PC-3 (cell line): ENCODE measurements at places on chromosomes 3 and 15. TPM values are rescaled to one million over a fixed set of nuclear protein-coding genes. Genes with fewer than 3 reads are reported as not detected.
A peak's percentile ranks its signal among the peaks of the same experiment; 100 is the strongest.

ALDH1L1 gene
- total RNA-seq: not detected in 2 replicates

CPNE9 gene
- 0.07 TPM in 1 of 2 replicates, not detected in the other for total RNA-seq

ANKRD63 gene
- total RNA-seq: 1.2 and 1.4 TPM in 2 replicates

REC114 gene
- not detected in 2 replicates for total RNA-seq

DZIP1L gene
- 3.8 and 4.9 TPM in 2 replicates for total RNA-seq

MINDY2 gene
- 4.7 and 9.3 TPM in 2 replicates for total RNA-seq

DIPK2A gene
- 28.5 and 31.3 TPM in 2 replicates for total RNA-seq

NEO1 gene
- total RNA-seq: 1.2 and 3.5 TPM in 2 replicates

PGBD4 gene
- total RNA-seq: 1.2 and 2.6 TPM in 2 replicates

TEX9 gene
- total RNA-seq: 2.4 and 3.3 TPM in 2 replicates

SLC28A2 gene
- total RNA-seq: not detected in 2 replicates

TICRR gene
- total RNA-seq: 14.3 and 18.4 TPM in 2 replicates

FBXW12 gene
- total RNA-seq: not detected in 2 replicates

DNA sequence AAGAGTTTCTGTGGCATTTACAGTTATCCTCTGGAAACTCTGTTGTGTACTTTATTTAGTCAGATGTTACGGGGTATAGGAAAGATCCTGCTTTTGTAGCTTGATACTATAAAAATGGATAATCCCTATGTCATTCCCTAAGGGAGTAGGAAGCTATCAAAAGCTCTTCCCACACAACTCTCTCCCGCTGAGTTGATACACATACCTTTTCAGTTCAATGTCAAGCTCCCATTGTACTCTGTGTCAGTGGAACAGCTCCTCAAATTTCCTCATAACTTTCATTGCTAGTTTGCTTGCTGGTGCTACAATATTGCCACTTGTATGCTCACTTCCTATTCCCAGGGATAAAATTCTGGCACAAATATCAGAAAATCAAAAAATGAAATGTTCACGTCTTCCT is 893.3 kb upstream of the GBE1 start:
- no peak for DNase-seq
- no peaks in the 10 kb centered on the region for H3K36me3 ChIP-seq
- no peaks in the 10 kb centered on the region for H3K27me3 ChIP-seq
- no peak overlapping the region for H3K27ac ChIP-seq
- H3K4me3 ChIP-seq: no peak overlapping the region
- H3K4me1 ChIP-seq: no peaks in the 10 kb centered on the region

- H3K36me3 ChIP-seq: no peaks in the 10 kb centered on the region
- no peaks in the 10 kb centered on the region for H3K4me1 ChIP-seq
- H3K27ac ChIP-seq: no peak overlapping the region
- DNase-seq: peak; percentile 67
- H3K4me3 ChIP-seq: no peak overlapping the region
Observed at GRCh38 chr3:148077318-148077923, 620.3 kb upstream of the AGTR1 start.

GRCh38 chr3:112761062-112761638 is 85.5 kb downstream of the CD200R1L start:
- peaks cover 8% of the 10 kb centered on the region; the same call in 1 of the 2 replicates for H3K4me1 ChIP-seq
- no peak overlapping the region for H3K27ac ChIP-seq
- no peak overlapping the region for H3K4me3 ChIP-seq
- no peaks in the 10 kb centered on the region for H3K27me3 ChIP-seq
- no peak for DNase-seq

GRCh38 chr3:135382188-135382587 is 583.3 kb upstream of the PPP2R3A start:
- no peaks in the 10 kb centered on the region for H3K4me1 ChIP-seq
- no peak overlapping the region for H3K4me3 ChIP-seq
- no peaks in the 10 kb centered on the region for H3K36me3 ChIP-seq
- H3K27me3 ChIP-seq: no peaks in the 10 kb centered on the region

DNA sequence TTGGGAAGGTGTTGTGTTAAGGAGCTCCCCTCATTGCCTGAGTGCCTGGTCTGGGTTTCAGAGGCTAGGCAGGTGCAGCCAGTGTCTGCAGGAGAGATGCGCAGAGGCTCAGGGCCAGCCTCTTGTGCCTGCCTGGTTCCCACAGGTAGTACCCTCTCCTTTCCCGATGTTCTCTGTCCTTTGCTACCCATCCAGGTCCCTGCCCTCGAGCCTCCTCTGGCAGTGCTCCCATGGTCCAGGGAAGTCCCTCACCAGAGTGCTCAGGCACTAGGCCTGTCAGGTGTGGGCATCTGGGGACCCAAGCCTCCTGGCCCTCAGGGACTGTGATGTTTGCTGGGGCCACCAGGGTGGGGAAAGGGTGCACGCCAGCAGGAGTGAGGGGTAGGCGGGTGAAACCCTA is 5.0 kb downstream of the TRPM1 start:
- no peaks in the 10 kb centered on the region for H3K36me3 ChIP-seq
- no peak overlapping the region for H3K4me3 ChIP-seq
- DNase-seq: no peak
- H3K4me1 ChIP-seq: peaks cover 14% of the 10 kb centered on the region
- no peak overlapping the region for H3K27ac ChIP-seq
- H3K27me3 ChIP-seq: peaks cover 19% of the 10 kb centered on the region

- no peak overlapping the region for H3K4me3 ChIP-seq
- DNase-seq: no peak
- H3K27me3 ChIP-seq: no peaks in the 10 kb centered on the region
Observed at GRCh38 chr3:45480871-45481270, 92.5 kb downstream of the LARS2 start.

GRCh38 chr3:22939349-22939748 is 263.8 kb upstream of the UBE2E2 start:
- DNase-seq: no peak
- 0 out of 2 replicates have a peak, but pooled peaks cover 2% of the 10 kb centered on the region for H3K27me3 ChIP-seq
- no peak overlapping the region for H3K4me3 ChIP-seq
- no peaks in the 10 kb centered on the region for H3K36me3 ChIP-seq

DNA sequence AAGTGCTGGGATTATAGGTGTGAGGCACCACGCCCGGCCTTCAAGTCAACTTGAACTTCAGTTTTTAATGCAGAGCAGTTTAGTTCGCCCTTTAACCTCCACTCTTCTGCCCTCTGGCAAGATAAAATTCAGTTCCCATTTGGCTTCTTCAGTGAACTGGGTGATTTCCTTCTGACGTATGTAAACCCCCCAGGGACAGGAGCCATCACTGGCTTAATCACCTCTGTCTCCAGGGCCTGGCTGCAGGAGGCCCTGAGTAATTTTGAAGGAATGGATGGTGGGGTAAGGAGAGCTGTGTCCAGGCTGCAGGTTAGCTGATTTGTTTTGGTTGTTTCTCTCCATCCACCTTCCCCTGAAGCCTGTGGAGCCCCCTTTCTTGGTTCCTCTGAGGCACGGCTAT is 11.9 kb downstream of the MCM2 start:
- H3K4me1 ChIP-seq: peaks cover 22% of the 10 kb centered on the region
- DNase-seq: peak; percentile 15
- H3K27ac ChIP-seq: no peak overlapping the region
- H3K4me3 ChIP-seq: no peak overlapping the region
- H3K27me3 ChIP-seq: no peaks in the 10 kb centered on the region

DNA sequence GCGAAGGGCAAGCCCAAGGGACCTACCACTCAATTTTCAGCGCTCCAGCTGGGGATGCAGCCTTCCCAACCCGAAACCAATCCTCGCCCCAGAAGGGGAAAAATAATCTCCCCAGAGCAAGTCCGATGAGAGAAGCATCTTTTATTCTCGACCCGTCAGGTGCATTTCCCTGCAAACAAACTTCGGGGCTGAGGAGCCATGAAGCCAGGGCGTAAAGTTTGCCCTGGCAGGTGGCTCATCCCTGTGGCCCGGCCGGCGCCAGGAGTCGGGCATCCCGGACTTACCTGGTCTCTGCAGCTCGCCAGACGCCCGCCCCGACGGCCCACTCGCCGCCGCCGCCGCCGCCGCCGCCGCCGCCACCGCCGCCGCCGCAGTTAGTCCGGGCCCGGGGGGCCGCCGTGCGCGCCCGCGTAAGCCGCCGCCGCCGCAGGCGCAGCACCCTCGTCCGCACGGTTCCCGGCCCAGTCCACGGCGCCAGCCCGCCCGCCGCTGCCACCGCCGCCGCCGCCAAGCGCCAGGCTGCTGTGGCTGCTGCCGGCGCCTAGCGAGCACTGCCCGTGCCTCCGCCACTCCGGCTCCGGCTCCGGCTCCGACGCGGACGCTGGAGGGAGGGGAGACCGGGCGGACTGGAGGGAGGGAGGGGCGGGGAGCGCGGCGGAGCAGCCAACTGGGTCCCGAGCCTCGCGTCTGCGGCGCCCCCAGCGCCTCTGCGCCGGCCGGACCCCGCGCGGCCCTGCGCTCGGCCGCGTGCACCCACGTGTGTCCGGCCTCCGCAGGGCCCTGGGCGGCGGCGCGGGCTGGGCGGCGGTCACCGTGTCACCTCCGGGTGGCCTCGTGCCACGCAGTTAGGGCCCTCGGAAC is at the start of gene CNTN3:
Gene CNTN3, minus strand, starts transcription at position 553 of the 861 bp plus-strand sequence. CDS start 93,547 bp downstream, outside the sequence.
- H3K4me3 ChIP-seq: no peak within 1 kb of the TSS
- H3K4me1 ChIP-seq: no peaks in the 10 kb centered on the region
- no peak within 1 kb of the TSS for H3K27ac ChIP-seq
- peaks cover 11% of the 10 kb centered on the region; the same call in 1 of the 2 replicates for H3K27me3 ChIP-seq
- no peak for DNase-seq

DNA sequence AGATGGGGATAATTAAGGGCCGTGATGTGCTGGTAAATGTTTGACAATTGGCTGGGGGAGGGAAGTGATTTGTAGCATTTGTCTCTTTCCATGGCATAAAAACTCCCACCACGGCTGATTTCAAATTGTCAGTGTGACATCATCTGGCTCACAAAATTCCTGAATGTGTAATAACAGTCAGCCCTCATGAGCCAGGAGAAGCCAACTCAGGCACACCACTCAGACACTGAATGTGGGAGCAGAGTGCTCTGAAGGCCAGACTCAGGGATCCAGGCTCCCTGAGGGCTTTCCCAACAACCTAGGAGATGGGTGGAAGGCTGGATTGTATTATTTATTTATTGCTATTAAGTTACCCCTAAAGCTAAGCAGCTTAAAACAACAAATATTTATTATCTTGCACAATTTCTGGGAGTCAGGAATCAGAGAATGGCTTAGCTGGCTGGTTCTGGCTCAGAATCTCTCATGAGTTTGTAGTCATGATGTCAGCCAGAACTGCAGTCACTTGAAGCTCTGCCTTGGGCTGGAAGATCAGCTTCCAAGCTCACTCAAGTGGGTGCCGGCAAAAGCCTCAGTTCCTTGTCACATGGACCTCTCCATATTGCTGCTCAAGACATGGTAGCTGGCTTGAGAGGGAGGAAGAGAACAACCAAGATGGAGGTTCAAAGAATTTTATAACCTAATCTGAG is 6.5 kb upstream of the CPEB1 start:
- no peaks in the 10 kb centered on the region for H3K36me3 ChIP-seq
- H3K27ac ChIP-seq: no peak overlapping the region
- H3K27me3 ChIP-seq: peaks cover 28% of the 10 kb centered on the region
- no peak for DNase-seq
- H3K4me3 ChIP-seq: no peak overlapping the region
- no peaks in the 10 kb centered on the region for H3K4me1 ChIP-seq

GRCh38 chr3:114756506-114757279 is 390.4 kb downstream of the ZBTB20 start:
- H3K27ac ChIP-seq: no peak overlapping the region
- H3K4me3 ChIP-seq: no peak overlapping the region
- no peaks in the 10 kb centered on the region for H3K36me3 ChIP-seq
- no peaks in the 10 kb centered on the region for H3K27me3 ChIP-seq
- no peak for DNase-seq

DNA sequence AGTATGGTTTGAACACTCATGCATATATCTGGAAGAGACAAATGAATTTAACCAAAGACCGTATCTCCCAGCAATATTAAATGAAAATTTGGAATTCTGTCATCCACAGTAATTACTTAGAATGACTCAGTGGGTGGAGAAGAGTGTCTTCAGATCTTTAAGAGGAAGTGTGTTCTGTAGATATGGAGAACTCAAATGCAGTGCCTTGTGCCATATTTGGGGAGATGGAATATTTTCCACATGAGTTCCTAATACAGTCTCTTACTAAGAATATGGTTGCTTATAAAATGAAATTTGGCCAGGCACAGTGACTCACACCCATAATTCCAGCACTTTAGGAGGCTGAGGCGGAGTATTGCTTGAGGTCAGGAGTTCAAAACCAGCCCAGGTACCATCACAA is 40.5 kb downstream of the ANO10 start:
- peak; percentile 4 for DNase-seq
- H3K4me3 ChIP-seq: no peak overlapping the region
- H3K27me3 ChIP-seq: no peaks in the 10 kb centered on the region
- H3K4me1 ChIP-seq: no peaks in the 10 kb centered on the region
- H3K27ac ChIP-seq: no peak overlapping the region

DNA sequence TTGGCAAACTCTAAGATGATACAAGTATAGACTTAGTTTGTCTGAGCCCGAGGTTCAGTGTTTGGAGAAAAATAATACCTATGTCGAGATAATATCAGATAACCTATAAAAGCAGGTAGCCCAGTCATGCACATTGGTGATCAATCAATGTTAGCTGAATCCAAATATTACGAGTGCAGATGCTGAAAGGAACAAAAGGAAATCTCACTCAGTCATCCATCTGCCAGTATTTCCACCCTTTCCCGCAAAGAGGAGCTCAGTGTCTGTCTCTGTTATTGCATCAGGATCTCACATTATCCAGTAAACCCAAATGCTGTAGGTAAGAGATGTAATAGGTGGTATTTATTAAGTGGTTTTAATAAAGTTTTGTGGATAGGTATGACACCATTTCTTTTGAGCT is 251.2 kb upstream of the CTDSPL start:
- H3K27ac ChIP-seq: no peak overlapping the region
- peaks cover 21% of the 10 kb centered on the region for H3K4me1 ChIP-seq
- H3K36me3 ChIP-seq: no peaks in the 10 kb centered on the region
- DNase-seq: no peak
- H3K27me3 ChIP-seq: peaks cover 32% of the 10 kb centered on the region
